AG04450 (cell line): ENCODE measurements at places on chromosomes 11 and 22. TPM values are rescaled to one million over a fixed set of nuclear protein-coding genes. Genes with fewer than 3 reads are reported as not detected.

Gene ARRB1
- polyA plus RNA-seq: 36.9 and 43.8 TPM in 2 replicates

DNA sequence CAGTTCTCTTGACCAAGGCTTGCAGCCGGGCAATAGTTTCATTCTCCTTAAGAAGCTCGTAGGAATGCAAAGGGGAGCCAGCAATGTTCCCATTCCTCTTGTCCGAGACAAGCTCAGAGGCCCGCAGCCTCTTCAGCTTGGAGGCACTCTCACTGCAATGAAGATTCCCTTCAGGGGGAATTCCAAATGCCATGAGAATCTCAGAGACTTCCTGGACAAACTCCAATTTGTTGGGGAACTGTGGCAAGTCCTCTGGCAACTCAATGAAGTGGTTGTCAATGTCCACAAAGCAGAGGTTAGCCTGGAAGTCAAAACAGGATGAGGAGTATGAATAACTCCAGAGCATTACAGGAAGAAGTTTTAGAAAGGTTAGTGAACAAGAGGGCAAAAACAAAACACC, 84.4 kb downstream of the DENND5A start:
- DNase-seq: no peak

- no peak for DNase-seq
Measured at GRCh38 chr11:123624974-123625373, 29.4 kb downstream of the SCN3B start.

DNA sequence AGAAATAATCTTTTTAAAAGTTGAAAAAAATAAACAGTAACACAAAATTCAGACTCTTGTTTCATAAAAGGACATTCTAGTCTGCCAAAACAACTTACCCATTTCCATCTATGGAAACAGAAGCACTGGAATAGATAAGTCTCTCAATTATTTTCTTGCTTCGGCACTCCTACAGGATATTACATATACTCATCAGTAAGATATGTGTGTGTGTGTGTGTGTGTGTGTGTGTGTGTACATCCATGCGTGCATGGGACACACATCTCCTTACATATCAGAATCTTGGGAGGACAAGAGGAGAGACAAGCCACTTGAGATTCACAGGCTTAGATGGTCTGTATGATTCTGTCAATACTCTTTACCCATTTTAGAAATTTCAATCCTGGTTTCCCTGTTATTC, 144.6 kb downstream of the ATG16L2 start:
- no peak for DNase-seq

Gene SNX32
- polyA plus RNA-seq: 0.30 and 0.57 TPM in 2 replicates

DNA sequence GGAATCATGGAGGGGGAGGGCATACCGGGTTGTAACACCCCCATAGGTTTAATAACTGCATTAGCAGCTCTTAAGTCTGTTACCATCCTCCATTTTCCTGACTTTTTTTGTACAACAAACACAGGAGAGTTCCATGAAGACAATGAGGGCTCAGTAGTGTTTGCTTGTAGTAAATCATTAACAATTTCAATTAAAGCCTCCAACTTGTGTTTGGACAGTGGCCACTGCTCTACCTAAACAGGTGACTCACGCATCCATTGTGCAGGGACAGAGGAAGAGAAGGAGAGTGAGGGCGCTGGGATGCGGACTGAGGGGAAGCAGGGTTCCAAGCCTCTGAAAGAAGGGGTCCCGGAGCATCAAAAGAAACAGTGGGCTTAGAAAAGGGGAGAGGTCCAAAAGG, 21.3 kb upstream of the MTNR1B start:
- DNase-seq: no peak

DNA sequence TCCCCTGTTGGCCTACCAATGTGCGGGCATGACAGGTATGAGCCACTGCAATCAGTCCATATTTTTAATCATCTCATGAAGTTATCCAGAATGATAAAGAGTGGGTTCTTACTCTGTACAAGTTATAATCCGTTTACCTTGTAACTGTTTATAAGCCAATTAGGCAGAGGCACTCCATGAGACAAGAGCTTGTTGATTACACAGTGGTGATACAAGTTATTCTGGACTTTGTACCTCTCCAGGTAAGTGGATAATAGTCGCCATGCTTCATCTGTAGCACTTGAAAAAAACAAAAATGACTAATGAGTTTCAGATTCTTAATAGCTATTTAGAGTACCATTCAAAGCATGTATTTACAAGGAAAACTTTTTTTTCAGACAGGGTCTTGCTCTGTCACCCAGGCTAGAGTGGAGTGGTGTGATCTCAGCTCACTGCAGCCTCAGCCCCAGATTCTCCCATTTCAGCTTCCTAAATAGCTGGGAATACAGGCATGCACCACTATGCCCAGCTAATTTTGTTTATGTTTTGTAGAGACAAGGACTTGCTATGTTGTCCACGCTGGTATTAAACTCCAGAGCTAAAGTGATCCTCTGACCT, 17.7 kb upstream of the FNBP4 start:
- DNase-seq: no peak
